ENCODE measurements at places on chromosomes 11 and 22.

- DNase-seq: peak; percentile 19
These were observed 34.4 kb upstream of the CALCB start for GRCh38 chr11:15038963-15039362.

- no peak for DNase-seq
These were observed 21.1 kb downstream of the OR5P2 start for GRCh38 chr11:7775689-7776088.

DNA sequence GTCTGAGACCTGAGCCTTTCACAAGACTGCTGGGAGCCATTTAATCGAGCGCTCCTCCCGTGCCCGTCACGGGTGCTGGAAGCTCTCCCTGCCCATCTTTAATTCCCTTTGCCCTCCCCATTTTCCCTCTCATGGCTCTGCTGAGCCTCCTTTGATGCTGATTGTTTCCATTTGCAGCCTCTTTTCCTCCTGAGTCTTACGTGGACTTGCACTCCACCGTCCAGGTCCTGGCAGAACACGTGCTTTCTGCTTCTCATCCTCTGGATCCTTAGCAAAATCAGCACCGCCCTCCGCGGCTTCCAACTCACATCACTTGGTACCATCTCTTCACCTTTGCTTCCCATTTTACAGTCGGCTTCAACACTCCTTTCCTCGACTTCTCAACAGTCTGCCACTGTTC lies 7.3 kb downstream of the IFT27 start:
- DNase-seq: no peak

- DNase-seq: peak; percentile 73
These were observed 737 bp downstream of the RBM4 start for GRCh38 chr11:66639066-66639813.

DNA sequence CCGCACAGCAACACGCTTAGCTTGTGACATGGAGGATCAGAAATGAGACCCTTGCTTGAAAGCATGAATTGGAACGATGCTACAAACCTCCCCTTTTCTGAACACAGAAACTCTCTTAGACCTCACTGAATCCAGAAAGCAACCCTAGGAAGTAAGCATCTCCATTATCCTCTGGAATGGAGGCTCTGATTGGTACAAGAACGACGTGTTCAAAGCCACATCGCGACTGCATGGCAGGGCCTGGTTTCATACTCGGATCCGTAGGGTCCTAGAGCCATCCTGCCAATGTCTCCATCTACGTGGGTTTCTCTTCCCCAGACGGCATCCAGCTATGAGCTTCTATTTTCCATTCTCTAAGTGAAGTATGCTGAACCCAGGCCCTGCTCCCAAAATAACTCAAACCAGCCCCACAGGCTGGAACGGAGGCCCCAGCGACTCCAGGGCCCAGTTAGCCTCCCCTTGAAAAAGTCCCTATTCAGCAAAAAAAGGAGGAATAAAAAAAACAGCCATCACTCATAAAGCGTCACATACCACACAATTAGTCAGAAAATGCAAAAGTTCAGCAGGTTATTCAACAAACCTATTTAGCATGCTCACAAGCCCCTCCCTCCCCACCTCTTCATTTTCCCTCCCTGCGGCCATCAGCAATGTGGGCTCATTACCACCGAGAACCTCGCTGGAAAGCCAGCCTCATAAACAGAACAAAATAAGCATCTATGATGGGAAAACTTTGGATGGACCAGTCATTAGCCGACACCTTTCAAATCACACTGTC lies 7.1 kb upstream of the MN1 start:
- DNase-seq: no peak

Data from mesenchymal stem cell (in vitro differentiated cells and primary cell).